ENCODE measurements at places on chromosomes 12 and 14.

DNA sequence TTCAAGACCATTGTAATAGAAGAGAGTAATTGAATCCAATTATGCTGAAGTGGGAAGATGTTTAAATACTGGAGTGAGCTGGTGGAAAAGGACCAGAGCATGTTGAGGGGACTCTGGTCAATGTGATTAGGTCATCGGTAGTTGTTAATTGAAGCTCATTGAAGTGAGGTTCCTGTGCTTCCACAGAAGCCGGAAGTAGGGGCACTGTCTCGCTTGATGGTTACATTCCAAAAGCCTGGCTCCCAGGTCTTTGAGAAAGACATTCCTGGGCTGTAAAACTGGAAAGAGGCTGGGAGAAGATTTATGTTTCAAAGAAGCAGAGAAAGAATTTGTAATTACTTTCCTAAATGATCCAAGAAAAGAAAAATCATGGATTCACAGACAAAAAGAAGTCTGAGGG is 12.3 kb upstream of the CLECL1 start:
- DNase-seq: no peak

- DNase-seq: no peak
Measured at GRCh38 chr12:25357595-25357994, 106.9 kb upstream of the KRAS start.

DNA sequence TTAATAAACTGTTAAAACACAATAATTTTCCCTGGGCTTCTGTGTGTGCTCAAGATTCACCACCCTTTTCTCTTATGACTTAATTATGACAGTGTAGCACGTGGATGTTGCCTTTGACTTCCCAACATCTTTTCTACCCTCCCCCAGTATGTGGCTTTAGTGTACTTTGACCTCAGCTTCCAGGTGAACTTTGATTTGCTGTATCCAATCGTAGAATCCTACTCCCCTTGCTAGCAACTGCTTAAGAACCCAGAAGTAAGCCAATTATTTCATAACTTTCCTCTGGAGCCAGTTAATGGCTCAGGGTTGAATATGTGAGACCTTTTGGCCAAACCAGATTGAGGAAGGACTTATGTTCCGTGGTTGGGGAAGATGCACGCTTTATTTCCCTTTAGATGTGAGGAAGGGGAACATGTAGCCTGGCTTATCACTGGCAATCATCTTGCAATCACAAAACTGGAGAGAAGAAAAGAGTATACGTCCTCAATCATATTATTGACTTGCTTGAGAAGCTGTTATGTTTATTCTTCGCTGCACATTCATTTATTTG is 259.6 kb upstream of the ATP2B1 start:
- DNase-seq: no peak

DNA sequence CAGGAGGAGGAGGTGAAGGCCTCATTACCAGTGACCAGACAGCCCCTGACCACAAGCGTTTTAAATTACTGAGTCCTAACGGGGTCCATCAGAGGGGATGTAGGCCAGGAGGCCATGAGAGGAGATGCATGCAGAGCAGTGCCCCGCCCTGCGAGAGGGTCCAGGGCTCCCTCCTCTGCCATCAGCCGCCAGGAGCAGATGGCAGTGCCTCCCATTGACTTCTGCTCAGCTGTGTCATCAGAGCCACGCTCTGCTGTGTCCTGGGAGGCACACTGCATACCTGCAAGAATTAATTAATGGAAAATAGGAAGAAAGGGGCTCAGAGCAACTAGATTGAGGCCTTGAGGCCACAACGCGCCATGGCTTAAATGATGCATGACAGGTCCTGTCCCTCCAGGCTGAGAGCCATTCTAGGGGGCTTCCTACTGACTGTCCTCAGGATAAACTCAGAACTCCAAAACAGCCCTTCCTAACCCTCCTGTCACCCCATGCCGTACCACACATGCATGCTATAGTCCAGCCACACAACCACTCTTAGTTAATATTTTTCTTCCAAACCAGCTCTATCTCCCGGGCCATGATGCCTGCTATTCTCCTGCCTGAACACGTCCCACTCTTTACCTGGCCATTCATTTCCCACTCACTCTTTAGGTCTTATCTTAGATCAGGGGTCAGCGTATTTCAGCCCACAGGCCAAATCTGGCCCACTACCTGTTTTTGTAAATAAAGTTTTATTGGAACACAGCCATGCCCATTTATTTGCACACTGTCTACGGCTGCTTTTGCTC is 235.8 kb downstream of the KSR2 start:
- DNase-seq: no peak

DNA sequence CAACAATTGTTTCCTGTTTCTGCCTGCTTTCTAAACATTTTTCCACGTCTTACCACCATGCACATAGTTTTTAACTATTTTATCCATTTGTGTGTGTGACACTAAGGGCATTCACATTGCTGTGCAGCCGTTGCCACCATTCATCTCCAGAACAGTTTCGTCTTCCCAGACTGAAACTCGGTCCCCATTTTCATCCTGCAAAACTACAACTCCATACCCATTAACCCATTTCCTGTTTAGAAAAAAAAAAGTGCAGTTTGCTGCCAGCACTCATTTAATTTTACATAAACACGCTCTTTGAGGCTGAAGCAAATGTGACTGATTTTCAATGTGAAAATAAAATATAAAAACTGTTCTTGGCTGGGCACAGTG is 15.5 kb downstream of the UBC start:
- no peak for DNase-seq

DNA sequence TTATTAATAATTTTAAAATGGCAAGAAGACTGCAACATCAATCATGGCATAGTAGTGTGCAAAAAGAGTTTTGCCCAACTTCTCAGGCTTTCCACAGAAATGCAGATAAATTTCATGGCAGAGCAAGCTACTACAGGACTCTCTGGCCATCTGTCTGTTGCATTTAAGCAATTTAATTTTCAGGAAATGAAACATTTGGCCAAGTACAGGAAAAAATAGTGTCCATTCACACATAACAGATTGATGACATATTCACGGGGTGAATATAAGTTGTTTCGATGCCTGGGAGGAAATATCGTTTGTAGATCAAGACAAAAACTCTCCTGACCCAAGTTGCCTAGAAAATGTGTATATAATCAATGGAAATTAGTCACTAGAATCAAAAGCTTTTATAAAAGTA is 324.0 kb downstream of the PRKD1 start:
- DNase-seq: no peak

DNA sequence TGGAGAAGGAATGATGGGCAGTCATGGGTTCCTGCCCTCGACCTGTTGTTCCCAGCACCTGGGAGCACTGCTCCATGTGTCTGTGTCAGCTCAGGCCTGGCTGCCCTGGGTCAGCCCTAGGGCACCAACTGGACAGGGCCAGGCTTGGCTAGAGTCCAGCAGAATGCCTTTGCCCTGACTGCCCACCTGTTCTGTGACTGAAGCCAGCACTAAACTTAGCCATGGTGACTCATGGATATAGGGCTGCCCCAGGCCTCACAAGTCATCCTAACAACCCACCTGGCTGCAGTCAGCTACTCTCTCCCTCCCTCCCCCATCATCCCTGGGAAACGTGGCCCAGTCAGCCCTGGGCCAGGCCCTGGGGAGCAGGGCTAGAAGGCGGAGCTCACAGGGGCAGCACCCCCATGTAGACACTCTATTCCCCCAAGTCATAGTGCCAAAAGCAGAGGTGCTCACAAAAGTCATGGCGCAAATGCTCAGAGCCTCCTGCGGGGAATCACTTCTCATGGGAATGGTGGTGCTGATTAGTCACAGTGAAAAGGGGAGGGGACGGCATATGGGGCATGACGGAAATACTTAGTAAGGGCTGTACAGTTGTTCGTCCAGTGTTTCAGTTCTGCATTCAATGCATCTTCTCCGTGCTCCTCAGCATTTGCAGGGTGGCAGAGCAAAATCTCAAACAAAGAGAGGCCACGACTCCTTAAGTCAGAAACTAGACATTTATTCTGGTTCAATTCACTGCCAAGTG is 52.0 kb upstream of the NTF3 start:
- DNase-seq: no peak

- DNase-seq: no peak
Measured at GRCh38 chr12:113678223-113679119, 206.8 kb upstream of the LHX5 start.

GRCh38 chr14:90451961-90452360 is 55.1 kb downstream of the CALM1 start:
- no peak for DNase-seq

- DNase-seq: no peak
Measured at GRCh38 chr14:43341921-43342320, 1165.2 kb downstream of the FSCB start.

GRCh38 chr12:132804426-132804861 is 24.2 kb downstream of the GOLGA3 start:
- DNase-seq: no peak

GRCh38 chr12:22860926-22861325 is 236.0 kb downstream of the ETNK1 start:
- no peak for DNase-seq

- no peak for DNase-seq
Measured at GRCh38 chr12:41979574-41979973, 165.1 kb downstream of the GXYLT1 start.

DNA sequence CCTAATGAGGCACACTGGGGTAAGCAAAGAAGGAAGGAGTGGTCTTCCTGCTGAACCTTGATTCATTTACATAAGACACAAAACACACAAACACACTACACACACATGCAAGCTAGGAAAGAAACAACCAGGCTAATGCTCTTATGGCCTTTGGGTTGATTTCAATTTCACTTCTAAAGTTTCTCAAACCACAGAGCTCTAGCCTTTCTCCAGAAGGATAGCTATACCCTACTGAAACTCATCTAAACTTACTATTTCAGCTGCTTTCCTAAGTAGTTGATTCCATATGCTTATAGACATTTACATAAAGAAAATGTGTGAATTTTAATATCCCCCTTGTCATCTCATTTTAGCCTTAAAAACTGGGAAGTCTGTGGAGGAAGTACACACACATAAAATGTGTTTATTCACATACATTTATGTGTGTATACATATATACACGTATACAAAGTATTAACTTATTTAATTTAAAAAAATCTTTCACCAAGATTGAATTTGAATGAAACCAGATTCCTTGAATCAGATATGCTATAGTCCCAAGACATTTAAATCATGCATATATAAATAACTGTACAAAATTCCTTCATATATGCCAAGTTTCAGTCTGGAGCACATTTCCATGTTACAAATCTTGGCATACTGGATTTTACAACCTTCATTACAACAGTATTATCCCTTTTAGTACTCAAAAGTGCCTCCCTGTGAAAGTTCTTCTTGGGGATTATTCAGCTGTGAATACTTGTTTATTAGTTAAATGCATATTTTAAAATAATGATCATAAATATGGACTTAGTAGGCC is 231.8 kb upstream of the NPAS3 start:
- no peak for DNase-seq

DNA sequence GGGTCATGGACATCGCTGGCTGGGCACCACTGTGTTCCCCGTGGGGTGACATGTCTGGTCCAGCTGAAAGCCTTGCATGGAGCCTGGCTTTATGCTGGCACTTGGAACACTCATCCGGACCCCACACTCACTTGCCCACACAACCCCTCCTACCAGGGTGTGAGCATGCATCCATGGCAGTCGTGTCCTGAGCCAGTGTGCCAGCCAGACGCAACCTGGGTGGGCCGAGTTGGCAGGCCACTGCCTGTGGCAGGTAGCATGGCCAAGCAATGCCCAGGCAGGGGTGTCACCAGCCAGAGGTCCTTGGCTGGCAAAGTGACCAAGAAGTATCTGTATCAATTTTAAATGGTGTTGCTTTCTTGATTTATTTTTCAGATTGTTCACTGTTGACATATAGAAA is 141.7 kb downstream of the CCDC59 start:
- no peak for DNase-seq

GRCh38 chr12:122873540-122873939 is 22.4 kb downstream of the VPS37B start:
- no peak for DNase-seq

DNA sequence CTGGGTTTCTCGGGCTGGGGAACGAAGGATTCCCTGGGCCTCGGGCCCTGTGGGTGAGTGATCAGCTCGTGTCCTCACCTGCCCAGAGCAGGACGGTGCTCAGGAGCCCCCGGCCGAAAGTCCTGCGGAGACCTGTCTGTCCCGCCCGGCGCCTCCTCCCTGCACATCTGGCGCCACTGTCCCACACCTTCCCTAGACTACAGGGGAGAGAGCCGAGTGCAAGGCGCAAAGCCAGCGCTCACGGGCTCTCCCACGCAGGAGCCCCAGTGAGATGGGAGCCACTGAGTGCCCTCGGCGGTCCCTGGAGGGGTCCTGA is 13.1 kb upstream of the TEX22 start:
- no peak for DNase-seq

- no peak for DNase-seq
Measured at GRCh38 chr14:86057018-86057667, 527.2 kb downstream of the FLRT2 start.

DNA sequence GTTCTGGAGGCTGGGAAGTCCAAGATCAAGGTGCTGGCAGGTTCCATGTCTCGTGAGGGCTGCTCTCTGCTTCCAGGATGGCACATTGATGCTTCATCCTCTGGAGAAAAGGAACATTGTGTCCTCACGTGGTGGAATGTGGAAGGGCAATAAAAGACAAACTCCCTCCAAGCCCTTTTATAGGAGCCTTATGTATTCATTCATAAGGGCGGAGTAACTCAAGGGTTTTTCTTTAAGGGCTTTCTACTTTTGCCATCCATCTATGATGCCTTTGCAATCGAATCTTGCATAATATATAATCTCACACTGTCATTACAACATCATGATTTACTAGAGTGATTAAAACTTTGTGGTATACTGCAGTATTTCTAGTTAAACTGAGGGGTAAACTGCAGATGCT is 132.7 kb upstream of the DDHD1 start:
- DNase-seq: no peak

GRCh38 chr12:15603474-15604085 is 185.6 kb downstream of the EPS8 start:
- DNase-seq: no peak

DNA sequence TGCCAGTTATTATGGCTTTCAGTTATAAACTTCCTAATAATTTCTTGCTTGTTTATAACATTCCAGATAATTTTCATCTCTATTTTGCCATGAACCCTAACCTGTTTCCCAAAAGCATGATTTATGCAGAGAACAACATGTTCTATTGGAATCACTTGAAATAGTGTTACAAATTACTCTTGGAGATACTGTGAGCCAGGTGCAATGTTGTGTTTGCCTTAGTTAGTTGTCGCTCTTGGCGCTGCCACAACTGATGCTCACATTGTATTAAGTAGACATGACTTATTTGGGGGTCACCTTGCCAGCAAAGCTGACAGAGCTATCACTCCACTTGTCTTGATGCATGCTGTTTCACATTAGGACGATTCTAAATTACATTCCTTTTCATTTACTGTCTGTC is 49.4 kb downstream of the TSPAN8 start:
- DNase-seq: no peak

GRCh38 chr12:92928421-92928961 is 604 bp downstream of the EEA1 start:
- DNase-seq: no peak

DNA sequence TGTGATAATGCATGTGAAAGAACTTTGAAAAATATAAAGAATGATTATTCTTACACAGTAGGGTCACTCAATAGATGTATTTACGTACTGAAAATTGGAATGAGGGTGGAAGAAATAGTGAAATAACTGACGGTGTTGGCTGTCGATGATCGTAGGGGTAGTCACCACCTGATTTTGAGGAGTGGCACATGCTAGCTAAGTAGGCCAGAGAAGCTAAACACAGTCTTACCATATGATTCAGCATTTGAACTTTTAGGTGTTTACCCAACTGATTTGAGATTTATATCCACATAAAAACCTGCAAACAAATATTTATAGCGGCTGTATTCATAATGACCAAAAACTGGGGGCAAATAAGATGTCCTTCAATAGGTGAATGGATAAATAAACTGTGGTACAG is 47.6 kb upstream of the HIF1A start:
- no peak for DNase-seq

- DNase-seq: no peak
Measured at GRCh38 chr14:72514660-72515025, 379.3 kb downstream of the DPF3 start.
